ENCODE measurements at places on chromosomes 13 and 19.

GRCh38 chr13:97976610-97977521 is 23.4 kb downstream of the IPO5 start:
- peak; percentile 31 for DNase-seq

GRCh38 chr13:72643311-72643989 is 84.0 kb downstream of the MZT1 start:
- peak; percentile 66 for DNase-seq

DNA sequence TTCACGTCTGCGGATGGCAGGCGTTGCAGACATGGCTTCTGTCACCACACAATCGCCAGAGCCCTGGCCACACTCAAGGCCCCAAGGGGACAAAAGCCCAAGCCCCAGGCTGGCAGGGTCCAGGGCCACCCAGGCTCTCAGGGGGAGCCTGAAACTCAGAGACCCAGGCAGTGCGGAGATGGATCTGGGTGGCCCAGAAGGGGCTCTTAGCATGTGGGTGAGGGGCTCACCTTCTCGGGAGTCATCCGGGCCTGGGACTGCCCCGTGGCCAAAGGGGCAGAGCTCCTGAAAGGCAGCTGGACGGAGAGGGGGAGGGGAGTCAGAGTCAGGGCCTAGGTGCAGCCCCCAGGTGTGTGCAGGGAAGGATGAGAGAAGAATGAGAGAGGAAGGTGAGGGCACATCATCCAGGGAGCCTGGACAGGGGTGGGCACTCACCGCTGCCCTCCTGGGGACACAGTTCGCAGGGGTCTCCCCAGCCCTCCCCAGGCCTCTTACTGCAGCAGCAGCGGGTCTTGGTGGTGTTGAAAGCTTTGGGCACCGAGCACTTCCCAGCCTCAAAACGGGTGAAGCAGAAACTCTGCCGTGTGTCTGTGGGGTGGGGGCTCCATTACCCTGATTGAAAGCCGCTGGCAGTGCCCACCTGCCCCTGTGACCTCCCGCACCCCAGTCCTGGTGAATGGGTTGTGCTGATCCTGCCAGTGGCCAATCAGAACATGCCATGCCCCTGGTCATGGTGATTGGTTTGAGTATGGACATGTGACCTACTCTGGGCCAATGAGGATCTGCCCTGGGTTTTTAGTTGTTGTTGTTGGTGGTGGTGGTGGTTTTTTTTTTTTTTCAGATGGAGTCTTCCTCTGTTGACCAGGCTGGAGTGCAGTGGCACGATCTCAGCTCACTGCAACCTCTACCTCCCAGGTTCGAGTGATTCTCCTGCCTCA is 37.4 kb downstream of the CCL25 start:
- no peak for DNase-seq

GRCh38 chr13:94028234-94028633 is 451.2 kb downstream of the DCT start:
- DNase-seq, result no peak

DNA sequence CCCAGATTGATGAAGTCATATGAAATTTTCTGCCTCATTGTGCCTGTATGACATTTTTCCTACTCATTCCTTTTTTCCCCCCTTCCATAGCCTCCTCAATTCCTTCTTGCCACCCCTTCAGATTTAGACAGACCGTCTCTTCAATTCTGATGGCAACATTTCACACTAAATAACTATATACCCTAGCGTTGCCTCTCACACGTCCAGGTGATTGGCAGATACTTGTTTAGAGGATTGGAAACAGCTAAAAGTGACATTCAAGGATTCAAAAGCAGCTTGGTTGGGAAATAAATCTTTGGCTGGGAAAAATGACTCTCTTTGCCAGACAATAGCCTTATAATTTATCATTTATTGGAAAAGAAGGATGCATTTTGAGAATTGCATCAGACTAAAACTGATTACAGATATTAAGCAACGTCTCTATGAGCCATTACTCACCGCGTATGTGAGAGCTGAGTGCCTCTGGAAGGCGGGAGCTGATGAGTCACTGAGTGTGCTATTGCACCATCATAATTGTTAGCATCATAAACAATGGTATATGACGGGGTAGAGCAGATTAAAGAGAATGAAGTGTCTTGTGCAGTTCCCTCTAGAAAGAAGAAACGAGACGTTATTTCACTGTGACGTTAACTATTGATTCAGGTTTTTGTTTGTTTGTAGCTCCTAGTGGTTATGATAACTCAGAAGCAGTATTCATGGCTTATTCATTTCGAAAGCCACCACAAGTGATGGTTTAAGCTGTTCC is 61.1 kb upstream of the FAM216B start:
- DNase-seq, result peak; percentile 7

All from activated CD4-positive, alpha-beta T cell treated with anti-CD3 and anti-CD28 coated beads, Interleukin-2, amount 50 U/mL, for 48 hours (primary cell).